ENCODE measurements at places on chromosomes 7 and 10.

DNA sequence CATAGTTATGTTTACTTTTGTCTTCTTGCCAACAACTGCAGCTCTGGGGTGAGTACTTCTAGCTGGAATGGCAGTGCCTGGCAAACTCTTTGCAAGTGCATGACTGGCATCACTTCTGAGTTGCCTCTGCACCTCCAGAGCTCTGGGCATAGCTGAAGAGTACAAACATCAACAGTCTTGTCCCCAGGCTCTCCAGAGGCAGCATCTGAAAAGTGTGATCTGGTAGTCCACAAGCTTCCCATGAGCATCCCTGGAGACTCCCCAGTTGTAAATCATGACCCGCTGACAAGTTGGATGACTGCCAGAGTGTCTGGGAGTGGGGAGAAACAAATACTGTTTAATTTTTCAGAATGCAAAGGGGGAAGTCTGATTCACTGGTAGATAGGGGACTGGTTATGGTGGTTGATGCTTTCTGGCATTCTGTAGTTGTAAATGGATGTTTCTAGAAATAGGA lies 138.9 kb upstream of the CDK13 start:
- DNase-seq, result no peak

DNA sequence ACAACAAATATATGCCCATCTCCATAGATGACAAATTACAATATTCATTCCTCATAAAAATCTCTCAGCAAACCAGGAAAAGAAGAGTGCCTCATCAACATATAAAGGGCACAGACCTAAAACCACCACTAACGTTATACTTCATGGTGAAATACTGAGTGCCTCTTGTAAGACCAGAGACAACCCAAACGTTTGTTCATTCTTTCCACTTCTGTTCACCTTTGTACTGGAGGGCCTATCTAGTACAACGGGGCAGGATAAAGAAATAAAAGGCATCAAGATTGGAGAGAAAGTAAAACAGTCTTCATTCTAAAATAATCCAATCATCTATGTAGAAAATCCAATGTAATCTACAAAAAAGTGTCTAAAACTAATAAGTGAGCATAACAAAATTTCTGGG lies 79.1 kb downstream of the LARP4B start:
- DNase-seq, result no peak

GRCh38 chr7:133958822-133959221 lies 168.3 kb upstream of the LRGUK start:
- DNase-seq, result no peak

GRCh38 chr7:134891262-134891695 lies 95.0 kb upstream of the AGBL3 start:
- no peak for DNase-seq

GRCh38 chr10:47320812-47321211 lies 1.4 kb upstream of the GDF2 start:
- DNase-seq, result no peak

- DNase-seq, result no peak
Measured at GRCh38 chr7:48962821-48963505, 38.6 kb downstream of the CDC14C start.

DNA sequence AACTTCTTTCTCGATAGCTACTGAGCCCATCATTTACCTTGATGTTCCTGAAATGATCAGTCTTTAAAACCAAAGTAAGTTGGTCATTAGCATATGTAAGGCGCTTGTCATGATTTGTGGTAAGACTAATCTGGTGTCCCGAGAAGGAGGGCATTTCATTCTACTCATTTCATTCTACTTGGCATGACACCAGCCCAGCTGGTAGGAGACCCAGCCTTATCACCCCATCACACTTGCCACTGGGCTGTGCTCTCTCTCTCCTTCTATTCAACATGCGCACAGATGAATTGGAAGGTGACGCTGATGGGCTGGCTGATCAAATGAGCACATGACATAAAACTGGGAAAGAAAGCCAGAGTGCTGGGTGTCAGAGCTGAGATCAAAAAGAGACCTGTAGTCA lies 65.7 kb downstream of the CRTAC1 start:
- DNase-seq, result no peak

DNA sequence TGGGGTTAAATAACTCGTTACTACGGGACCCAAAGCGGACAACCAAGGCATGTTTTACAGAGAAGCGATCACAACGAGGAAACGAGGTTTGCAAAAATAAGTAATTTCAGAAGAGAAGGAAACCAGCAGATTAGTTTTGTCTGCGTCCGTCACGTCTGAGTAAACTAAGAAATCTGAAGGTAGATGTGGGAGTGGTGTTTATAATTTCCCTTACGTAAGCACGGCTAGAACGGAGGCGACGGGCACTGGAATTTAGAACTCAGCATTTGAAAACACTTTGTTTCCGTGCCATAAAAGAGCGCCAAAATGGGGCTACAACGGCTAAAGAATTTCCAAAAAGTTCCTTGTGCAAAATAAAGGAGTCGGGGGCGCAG lies 718 bp upstream of the UMAD1 start:
- DNase-seq, result no peak

Measured in activated naive CD4-positive, alpha-beta T cell (primary cell).